ENCODE measurements at places on chromosomes 6 and 20.

DNA sequence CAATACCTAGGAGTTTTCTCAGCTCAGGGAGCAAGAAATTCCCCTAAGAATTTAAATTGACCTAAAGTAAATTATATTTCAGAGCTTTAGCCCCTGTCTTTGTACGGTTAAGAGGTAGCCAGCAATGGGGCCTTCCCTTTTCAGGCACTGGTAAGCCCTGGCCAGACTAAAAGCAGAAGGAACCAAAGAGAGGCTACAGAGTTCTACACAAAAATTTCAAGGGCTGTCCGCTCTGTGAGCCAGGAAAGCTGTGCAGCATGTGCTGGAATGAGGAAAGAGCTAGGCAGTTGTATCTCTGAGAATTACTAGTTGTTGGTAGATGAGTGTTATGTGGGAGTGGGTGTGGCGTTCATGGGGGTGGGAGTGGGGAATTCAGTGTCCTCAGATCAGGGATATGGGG, 96.3 kb upstream of the MAFB start:
- DNase-seq: no peak

- DNase-seq: no peak
These were observed 92.4 kb downstream of the PLCB4 start for GRCh38 chr20:9161311-9161710.

- no peak for DNase-seq
These were observed 1.1 kb upstream of the PAQR8 start for GRCh38 chr6:52360601-52361413.

- no peak for DNase-seq
These were observed 50.4 kb downstream of the MTHFD1L start for GRCh38 chr6:150915880-150916265.

GRCh38 chr6:41197234-41197633, 3.7 kb downstream of the TREML2 start:
- DNase-seq: no peak

DNA sequence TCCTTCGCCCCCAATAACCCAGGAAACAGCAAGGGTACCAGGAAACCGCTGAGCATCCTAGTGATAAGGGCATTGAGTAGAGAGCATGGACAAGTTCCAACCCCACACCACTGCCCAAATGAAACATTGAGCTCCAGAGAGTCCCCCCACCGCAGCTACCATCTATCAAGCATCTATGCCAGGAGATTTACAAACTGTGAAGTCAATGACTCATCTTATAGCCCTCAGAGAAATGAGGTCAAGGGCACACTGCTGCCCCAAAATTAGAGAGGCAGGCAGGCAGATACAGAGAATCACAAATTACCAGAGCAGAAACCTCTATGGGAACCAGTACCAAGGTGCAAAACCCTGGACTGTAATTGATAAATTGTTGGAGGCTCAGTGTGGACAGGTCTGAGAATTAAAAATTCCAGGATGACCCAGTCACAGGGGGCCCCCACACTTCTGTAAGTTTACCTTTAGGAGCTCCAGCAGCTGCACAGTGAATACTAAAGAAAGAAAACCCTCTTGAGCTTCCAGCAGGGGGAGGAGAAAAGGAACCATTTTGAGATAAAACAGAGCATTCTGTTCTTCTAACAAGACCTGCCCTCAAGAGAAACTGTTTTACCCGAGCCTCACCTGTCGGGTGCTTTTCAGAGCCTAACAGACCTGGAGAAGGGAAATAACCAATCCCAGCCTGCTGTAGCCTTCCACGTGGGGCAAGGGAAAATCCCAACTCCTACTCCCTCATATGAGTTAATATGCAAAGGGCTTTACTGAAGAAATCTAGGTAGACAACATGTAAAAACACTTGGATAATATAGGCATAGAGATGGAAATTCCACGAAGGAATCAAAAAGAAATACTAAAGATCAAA, 118.0 kb upstream of the ARID1B start:
- no peak for DNase-seq

GRCh38 chr20:44404204-44405181, 49.0 kb downstream of the HNF4A start:
- no peak for DNase-seq

Data from stimulated activated CD4-positive, alpha-beta T cell treated with anti-CD3 and anti-CD28 coated beads, Interleukin-4, amount 100 ng/mL, for 24 hours (primary cell).